ENCODE measurements at places on chromosomes 5 and 9.

DNA sequence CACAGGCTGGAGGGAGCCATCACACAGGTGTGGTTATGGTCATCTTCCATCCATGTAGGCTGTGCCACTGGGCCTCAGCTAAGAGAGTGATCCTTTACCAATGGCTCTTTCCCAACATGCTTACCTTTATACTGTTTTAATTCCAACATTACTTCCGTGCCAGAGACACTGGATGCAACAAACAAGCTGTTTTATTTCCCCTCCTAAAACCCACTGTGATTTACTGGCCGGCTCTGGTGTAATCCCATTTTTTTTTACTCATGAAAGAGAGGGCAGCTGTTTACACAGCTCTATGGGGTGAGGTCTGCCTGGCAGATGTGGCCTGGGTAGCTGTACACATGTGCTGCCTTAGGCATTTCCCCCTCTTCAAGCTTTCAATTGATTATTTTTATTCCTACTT, 58.5 kb downstream of the MACROH2A1 start:
- no peak for DNase-seq

- peak; percentile 8 for DNase-seq
These were observed 133.0 kb downstream of the SLC28A3 start for GRCh38 chr9:84207491-84207951.

DNA sequence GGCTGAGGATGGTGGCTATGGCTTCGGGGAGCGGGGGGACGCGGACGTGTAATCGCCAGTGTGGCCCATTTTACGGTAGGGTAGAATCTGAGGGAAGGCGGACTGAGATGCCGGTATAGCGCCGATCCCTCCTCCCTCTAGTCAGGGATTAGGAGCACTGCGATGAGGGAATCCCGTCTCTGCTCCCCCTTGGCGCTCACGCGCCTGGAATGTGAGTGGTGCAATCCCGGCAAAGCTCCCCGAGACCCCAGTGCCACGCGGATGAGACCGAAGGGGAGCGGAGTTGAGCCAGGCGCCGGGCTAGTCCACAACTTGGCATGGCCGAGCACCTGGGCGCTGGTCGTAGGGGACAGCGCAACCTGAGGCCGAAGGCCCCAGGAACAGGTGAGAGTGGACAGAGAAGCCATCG, 2.2 kb downstream of the NPR3 start:
- peak; percentile 25 for DNase-seq

DNA sequence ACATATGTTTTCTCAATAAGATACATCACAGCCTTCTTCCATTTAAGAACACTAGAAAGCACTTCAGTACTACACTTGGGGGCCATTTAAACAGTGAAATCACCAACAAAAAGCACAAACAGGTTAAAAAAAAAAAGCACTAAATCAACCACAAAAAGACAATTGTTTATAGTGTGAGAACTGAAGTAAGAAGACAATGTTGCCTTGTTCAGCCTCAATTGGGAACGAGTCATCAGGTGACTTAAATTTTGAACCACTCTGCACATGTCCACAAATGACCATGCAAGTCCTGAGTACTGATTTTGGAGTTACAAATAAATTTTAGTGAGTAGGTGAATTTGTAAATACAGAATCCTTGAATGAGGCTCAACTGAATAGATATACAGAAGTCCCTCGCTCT, 37.2 kb upstream of the HNRNPA0 start:
- no peak for DNase-seq

DNA sequence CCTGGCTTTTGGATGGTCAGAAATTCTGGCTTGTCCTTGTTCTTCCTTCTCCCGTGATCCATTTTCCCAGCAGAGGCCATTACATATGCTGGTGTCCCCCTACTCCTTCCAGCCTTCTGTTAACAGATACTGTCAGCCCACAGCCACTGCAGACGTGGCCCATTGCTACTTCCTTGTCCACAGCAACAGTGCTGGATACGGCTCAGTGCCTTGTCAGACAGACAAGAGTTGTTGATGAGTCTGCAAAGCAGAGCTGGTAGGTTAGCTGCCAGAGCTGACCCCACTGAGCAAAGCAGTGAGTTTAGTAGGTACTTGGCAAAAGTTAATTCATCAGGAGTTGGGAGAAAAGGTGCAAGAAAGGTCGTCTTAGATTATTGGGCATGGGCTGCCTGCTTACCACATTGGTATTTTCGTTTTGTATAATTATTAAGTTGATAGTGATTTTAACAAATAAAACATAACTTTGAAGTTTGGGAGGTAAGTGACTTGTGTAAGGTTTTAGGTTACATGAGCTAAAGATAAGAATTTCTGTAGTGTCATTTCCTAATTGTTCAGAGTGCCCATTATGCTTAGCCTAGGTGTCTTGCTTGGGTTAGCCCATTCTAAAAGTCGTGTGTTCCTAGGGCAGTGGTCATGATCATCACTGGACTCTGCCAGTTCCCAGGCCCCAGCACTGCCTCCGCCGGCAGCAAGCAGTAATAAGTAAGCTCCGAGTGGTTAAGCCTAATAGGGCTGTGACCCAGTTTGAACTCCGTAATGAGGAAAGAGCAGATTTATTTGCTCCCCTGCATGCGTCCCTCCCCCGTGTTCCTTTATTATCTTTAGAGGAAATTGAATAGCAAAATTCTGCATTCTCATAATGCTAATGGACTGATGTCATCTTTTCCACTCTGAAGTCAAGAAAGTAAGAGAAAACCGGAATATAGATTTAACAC, 292.0 kb downstream of the FANCC start:
- DNase-seq: peak; percentile 88

- DNase-seq: peak; percentile 89
These were observed 338.6 kb upstream of the TNC start for GRCh38 chr9:115456515-115456914.

- no peak for DNase-seq
These were observed 13.6 kb downstream of the OTULINL start for GRCh38 chr5:14595189-14595588.
